ENCODE measurements at places on chromosomes 12 and 14.

GRCh38 chr14:64394423-64394822, 6.3 kb downstream of the MTHFD1 start:
- no peak for DNase-seq

DNA sequence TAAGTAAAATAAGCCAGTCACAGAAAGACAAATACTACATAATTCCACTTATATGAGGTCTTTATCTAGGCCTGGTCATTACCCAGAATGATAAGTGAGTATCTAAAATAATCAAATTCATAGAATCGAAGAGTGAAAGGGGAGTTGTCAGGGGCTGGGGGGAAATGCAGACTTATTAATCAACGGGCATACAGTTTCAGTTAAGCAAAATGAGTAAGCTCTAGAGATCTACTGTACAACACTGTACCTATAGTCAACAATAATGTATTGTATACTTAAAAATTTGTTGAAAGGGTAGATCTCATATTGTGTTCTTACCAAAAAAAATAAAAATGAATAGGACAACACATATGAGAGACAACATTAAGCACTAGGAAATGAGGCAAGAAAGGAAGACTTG, 13.3 kb downstream of the BTBD7 start:
- no peak for DNase-seq

DNA sequence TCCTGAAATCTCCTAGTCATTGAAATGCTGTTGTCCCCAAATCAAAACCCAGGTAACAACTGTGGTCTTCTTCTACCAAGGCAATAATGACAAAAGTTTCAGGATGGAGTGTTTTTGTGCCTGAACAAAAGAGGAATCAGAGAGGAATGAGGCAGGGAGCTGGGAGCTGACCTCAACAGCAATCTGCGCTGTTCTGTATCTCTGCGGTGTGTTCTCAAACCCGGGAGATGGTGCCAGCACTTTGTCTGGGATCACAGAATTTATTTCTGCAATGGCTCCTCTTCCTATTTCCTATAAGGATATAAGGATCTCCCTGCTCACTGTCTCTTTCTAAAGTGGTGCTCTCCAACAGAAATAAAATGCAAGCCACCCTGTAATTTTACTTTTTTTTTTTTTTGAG, 449 bp upstream of the GLT8D2 start:
- DNase-seq = no peak

DNA sequence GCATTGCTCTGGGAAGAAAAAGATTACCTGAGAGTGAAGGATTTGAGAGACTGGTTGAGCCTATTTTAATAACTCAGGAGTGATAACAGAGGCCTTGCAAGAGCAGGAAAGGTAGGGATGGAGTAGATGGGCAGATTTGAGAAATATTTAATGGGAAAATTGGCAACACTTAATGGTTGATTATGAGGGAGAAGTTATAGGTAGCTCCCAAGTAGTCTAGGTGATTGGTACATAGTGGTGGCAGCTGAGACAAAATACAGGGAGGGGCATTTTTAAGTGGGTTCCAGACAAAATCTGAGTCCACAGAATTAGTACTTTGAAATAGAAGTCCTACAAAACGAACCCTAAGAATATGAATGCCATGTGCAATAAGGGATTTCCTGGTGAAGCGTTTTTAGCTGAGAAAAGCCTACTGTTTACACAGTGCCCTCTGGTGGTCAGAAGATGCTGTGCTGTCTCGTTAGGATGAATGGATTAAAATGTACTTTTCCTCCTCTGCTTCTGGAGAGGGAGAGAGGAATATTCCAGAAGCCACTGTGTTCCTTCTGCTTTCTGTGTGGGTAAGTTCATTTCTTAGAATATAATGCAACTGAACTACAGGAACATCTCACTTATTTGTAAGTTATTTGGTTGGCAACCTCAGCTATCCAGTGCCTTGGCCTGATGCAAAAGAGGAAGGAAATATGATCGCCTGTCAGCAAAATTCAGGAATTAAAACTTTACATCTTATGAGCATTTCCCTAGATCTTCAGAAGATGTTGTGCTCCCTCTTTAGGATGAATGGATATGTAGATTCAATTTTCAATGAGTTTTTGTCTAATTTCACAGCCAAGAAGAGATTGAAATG, 6.5 kb downstream of the ZBTB1 start:
- DNase-seq = peak; percentile 20

- no peak for DNase-seq
Observed at GRCh38 chr12:11695321-11695720, 45.8 kb downstream of the ETV6 start.

DNA sequence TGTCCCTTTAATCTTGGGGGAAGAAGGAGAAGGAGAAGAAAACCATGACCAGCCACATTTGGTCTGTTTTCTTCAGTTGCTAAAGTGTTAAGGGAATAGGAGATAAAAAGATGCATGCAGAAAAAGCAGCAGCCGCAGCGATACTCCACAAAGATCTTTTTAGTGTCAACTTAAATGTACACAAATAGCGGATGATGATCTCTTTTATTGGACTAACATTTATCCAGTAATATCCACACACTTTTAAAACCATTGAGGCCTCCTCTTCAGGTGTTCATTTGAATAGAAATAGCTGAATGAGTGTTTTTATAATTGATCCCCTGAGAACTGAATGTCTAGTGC, 83.5 kb downstream of the PAPOLA start:
- DNase-seq = no peak

DNA sequence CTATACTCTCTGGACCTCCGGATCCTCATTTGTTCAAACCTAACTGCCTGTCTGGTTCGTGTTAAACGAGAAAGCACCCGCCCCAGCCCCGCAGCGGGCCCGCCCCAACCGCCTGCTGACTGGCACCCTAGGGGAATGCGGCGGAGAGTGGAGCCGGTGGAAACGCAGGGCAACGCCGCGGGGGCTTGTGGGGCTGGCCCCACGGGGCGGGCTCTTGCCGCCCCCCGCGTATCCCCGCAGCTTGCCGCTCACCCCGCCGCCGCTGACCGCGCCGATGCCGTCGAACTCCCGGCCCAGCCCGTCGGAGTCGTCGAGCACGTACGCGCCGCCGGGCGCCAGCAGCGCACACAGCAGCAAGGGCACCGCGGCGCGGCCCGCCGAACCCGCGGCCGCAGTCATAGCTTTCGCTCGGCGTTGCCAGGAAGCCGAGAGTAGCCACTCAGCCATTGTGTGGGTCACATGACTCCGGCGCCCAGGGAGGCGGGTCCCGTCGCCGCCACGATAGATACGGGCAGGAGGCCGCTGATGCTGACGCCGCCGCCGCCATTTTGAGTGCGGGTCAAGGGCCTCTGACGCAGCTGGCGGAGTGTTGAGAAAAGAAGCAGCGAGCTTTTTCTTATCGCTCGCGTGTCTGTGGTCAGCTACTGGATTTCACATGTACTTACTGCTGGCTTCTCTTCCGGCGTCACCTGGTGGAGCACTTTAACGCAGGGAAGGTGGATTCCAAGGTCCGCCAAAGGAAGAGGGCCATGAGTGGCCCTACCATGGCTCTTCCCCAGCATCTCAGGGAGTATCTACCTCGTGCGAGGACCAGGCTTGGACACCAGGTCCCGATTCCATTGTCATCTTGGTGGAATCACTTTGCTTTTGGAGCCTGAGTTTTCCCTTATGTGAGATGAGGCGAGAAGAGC, at the start of gene GALC:
Gene GALC (minus strand): TSS at position 465 of the 911 bp plus-strand sequence. CDS start 18 bp downstream, at position 447.
- peak; percentile 95 for DNase-seq

GRCh38 chr12:108115123-108116121, 13.7 kb upstream of the WSCD2 start:
- peak; percentile 19 for DNase-seq

DNA sequence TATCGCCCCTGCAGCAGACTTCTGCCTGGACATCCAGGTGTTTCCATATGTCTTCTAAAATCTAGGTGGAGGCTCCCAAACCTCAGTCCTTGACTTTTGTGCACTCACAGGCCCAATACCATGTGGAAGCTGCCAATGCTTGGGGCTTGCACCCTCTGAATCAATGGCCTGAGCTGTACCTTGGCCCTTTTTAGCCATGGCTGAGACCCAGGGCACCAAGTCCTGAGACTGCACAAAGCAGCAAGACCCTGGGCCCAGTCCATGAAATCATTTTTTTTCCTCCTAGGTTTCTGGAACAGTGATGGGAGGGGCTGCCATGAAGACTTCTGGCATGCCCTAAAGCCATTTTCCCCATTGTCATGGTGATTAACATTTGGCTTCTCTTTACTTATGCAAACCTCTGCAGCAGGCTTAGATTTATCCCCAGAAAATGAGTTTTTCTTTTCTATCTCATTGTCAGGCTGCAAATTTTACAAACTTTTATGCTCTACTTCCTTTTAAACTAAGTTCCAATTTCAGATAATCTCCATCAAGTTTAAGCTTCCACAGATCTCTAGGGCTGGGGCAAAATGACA, 1445.8 kb upstream of the FLRT2 start:
- no peak for DNase-seq

- no peak for DNase-seq
Observed at GRCh38 chr12:116060764-116061163, 216.7 kb downstream of the MED13L start.

GRCh38 chr14:89673512-89674225, 256.6 kb upstream of the FOXN3 start:
- DNase-seq = no peak

GRCh38 chr14:55085060-55085660, 33.7 kb downstream of the MAPK1IP1L start:
- no peak for DNase-seq

DNA sequence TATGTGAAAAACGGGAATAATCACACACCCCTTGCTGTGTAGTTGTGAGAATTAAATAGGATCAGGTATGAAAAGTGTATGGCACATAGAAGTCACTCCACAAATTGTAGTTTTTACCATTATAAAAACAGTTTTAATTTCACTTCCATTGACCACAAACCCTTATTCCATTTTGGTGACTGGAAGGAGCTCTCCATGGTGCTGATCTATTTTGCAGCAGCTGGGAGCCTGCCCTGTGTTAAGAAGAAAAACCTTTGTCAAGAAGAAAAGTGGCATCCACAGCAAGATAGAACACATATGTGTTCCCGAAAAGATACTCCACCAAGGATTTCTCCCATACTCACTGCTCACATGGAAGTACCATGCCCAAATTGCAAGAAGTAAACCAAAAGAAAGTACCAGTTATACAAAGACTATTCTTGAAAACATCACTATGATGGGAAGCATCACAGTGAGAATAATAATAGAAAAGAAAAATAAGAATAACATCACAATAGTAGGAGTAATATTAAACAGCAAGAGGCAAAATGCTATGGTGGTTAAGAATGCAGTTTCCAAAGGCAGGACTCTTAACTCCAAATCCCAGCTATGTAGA, 58.7 kb downstream of the TUNAR start:
- DNase-seq = no peak

GRCh38 chr12:92574911-92575570, 127.7 kb upstream of the PLEKHG7 start:
- no peak for DNase-seq

DNA sequence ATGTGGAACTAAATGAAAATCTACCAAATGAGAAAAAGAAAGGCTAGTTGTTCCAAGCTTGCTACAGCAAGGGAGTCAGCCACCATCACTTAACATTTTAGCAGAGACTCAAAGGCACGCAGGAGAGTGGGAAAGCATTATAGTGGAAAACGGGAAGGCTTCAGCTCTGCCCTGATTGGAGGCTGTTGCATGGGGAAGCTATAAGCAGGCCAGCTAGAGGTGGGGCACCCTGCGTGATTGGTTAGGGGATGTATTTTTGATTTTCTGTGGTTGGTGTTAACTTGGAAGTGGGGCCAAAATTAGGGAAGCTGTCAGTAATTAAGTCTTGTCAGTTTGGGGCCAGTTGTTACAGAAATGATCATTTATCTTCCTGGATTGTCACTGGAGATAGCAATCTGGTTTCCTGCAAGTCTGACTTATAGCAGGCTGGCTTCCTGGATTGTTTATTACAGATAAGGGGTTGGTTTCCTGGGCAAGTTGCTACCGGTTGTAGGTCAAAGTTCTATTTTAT, 93.9 kb downstream of the FAR2 start:
- DNase-seq = no peak

DNA sequence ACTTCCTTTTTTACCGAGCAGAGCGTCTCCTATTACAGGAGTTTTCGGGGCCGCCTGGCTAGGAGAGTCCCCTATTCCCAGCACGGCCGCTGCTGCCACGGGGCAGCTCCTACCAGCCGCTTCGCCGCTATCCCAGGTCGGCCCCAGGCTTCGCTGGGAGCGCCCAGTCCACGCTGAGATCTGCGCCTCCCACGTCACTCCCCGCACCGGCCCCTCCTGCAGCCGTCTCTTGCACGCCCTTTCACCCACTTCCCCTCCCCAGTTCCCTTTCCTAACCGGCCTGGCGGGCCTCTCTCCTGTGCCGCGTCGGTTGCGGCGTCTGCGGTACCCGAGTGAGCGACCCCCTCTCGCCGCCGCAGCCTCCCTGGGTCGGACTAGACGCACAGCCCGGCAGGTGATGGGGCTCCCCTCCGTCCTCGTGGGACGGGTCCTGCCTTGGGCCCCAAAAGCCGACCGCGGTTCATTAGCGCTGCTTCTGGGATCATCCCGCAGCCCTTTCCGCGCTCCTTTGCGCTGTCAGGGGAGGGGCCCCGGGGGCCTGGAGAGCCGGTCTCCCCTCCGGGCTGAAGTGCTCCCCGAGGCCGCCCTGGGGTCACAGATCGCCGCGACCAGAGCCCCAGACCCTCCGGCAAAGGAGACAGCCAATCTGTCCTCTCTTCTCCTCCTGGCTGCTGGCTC, 1318.4 kb downstream of the TMEM121 start:
- DNase-seq = peak; percentile 79

DNA sequence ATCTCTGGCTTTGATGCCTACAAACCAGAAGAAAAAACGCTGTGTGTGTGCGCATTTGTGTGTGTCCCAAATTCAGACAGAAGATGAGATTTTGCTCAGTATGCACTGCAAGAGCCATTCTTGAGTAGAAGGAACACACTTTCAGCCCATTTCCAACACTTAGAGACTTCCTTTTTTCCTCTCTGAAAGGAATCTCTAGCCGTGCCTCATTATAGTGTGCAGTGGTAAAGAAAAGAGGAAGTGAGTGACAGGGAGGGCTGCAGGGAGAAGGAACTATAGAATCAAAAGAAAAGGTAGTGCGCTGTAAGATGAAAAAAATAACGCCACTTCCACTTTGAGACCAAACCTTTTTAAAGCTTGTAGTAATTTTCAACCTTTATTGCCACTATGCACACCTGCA, 1400.9 kb upstream of the FLRT2 start:
- DNase-seq = no peak

- DNase-seq = no peak
Observed at GRCh38 chr12:496736-497135, 37.0 kb downstream of the B4GALNT3 start.

DNA sequence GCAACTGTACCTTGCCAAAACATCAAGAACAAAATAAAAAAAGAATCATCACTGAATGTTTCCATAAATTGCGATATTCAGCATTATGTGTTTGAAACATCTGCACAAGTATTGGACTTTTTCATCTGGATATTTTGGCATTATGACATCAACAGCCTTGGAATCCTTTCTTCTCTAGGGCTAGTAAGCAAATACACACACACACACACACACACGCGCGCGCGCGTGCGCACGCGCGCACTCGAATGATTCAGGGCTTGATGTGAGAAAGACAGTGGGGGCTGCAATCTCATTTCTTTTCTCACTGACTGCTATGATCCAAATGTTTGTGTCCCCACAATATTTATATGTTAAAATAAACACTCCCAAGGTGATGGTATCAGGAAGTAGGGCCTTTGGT, 90.0 kb upstream of the SLC38A4 start:
- no peak for DNase-seq

All from stimulated activated naive B cell treated with anti-CD40 and anti-IgM and Interleukin-4, amounts not matched to agents 10 μg/mL and 1 μg/mL and 100 μg/mL, for 72 hours (primary cell).